ENCODE measurements at places on chromosomes 5 and 9. TPM values are rescaled to one million over a fixed set of nuclear protein-coding genes. Genes with fewer than 3 reads are reported as not detected.
A peak's percentile ranks its signal among the peaks of the same experiment; 100 is the strongest.

Gene SLC46A2
- 24.6 TPM for total RNA-seq

- DNase-seq = no peak
Measured at GRCh38 chr5:149045089-149045460, 17.8 kb downstream of the SH3TC2 start.

- DNase-seq = no peak
Measured at GRCh38 chr5:117547192-117547591, 972.6 kb upstream of the SEMA6A start.

Gene SYK
- 55.9 TPM for total RNA-seq

GRCh38 chr9:106913276-106913675 lies 50.3 kb downstream of the ZNF462 start:
- no peak for DNase-seq

- DNase-seq = no peak
Measured at GRCh38 chr5:141934099-141934844, 10.6 kb downstream of the DELE1 start.

Gene IL5
- total RNA-seq = not detected

Gene SPATA6L
- 0.47 TPM for total RNA-seq

- DNase-seq = no peak
Measured at GRCh38 chr5:174234388-174234787, 188.9 kb downstream of the NSG2 start.

Gene S1PR3
- total RNA-seq = 5.9 TPM

- peak; percentile 58 for DNase-seq
Measured at GRCh38 chr5:191036-191948, at the start of gene LRRC14B. TSS of gene LRRC14B (plus strand) at chr5:191495. CDS start at chr5:191539, 44 bp downstream.

Gene BHMT2
- total RNA-seq = 0.05 TPM

DNA sequence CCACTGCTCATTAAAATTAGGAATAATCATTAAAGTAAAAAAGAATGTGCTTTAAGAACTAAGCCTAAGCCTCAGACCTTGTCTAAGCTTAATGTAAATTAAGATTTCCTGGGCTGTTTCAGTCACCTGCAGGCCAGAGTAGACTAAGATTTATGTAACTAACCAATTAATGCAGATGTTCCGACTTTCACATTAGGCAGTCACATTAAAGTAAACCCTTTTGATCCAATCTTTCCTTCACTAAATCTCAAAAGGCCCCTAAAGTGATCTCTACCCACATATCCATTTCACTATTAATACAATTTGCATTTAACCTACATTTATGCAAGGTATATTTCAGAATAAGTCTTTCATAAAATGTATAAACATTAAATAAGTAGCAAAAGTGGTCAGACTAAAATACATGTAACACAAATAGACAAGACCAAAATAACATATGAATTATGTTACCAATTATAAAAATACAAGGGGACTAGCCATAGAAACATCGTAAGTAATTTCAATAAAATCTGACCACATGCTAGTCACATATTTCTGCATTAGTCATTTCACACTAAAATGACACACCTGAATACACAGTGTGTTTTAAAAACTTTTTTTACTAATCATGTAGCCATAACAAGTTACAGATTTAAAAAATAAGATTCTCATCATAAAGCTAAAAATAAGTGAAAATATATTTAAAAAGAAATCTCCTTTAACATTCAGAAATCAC lies 7.7 kb downstream of the NR3C1 start:
- DNase-seq = no peak

- DNase-seq = no peak
Measured at GRCh38 chr9:119165131-119165530, 204.1 kb downstream of the BRINP1 start.

DNA sequence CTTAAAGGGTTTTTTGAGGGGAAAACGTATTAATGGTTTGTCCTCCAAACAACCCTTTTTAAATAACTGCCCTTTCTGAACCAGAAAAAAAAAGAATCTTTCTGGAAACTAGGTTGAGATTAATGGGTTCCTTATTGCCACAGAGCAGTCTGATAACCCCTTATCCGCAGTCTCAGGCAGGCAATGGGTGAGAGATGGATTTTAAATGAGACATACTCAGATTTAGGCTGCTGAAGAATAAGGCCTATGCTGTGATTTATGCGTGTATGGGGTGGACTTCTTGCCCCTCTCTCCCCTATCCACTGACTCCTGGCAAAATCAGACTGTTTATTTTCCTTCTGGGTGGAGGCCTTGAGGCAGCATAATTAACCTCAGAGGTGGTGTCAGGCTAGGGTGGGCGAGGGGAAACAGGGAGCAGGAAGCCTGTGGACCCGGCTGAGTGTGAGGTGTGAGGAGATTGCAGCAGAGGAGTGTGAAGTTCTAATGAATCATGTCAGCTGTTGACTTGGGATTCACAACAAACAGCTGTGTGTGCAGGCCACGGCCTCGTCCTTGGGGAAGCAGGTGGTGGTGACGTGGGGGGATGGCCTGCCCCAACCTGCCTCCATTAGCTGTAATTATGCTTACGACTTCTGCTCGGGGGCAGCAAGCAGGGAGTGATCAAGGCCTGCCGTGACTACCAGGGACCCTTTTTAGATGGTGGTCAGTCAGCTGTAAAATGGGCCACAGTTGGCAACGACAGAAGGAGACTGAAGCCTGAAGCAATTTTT lies 196.4 kb downstream of the SEMA6A start:
- no peak for DNase-seq

DNA sequence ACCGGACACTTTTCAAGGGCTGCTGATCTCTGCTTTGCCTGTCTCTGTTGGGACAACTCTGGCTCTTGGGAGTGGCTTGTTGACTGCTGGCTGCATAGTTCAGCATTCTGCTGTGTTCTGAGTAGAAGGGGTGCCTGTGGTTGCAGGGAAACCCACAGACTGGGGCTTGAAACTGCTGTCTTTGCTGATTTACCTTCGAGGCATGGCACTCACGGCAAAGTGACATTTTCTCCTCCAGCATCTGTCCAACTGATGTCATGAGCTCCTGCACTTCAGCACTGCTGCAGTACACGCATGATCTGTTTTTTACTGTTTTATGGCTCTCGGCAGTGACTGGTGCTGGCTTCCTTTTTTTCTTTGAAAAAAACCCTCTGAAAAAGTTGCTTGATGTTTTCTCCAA lies 69.2 kb downstream of the SPATA31D1 start:
- no peak for DNase-seq

DNA sequence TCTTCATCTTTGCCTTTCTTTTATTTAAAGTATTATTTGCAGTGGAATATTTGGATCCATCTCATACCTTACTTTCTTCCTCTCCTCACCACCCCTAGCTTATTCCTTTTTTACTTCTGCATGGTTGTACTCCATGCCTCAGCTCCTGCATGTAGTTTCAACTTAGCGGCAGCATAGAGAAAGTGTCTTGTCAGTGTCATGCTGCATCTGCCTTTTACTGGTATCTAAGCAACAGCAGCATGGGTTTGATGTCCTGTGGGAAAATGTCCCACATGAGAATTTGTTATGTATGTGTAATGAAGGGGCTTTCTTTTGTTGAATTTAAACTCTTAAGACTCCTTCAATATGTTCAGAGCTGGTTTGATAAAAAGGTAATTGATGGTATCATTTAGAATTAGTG lies 20.6 kb downstream of the TCERG1 start:
- no peak for DNase-seq

DNA sequence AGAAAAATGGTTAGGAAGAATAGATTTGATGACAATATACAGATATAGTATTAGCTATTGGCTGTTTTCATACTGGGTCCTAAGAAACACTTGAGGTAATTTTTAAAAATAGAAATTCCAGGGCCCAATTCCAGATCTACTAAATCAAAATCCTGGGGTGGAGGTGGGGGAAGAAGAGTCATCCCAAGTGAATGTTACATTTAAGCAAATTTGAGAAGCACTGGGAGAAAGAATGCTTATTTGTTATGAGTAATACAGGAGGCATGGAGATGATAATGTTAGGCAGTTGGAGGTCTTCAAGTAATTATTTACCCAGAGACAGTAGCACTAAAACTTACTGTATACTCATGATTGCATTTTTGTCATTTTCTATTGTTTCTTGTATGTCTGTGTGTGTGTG lies 93.0 kb upstream of the DAB2 start:
- DNase-seq = no peak

Gene REEP2
- 1.6 TPM for total RNA-seq

GRCh38 chr5:139950436-139950835 lies 92.7 kb downstream of the NRG2 start:
- no peak for DNase-seq

- no peak for DNase-seq
Measured at GRCh38 chr9:12849486-12850003, 74.7 kb downstream of the LURAP1L start.

Gene SLC45A2
- total RNA-seq = not detected

Gene PCDHGB4
- 1.0 TPM for total RNA-seq

Gene EQTN
- total RNA-seq = 0.05 TPM

Gene ZNF454
- total RNA-seq = 0.61 TPM

Gene TICAM2
- 1.8 TPM for total RNA-seq

Gene CCL28
- total RNA-seq = 2.0 TPM

DNA sequence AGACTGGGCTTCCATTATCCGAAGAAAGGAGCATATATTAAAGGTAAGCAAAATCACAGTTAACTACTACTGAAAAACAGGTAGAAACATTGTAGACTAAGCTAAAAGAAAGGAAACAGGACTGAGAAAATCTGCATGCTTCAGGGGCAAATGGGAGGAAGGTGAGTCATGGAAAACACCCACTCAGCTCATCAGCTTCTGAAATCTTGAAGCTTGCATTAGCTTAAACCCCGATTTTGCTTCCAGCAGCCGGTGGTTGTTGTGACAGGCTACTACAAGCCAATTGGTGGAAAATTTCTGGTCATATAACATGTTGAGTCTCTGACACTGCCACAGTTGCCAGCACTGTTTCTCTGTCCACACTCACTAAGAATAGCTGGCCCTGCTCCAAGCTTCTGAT lies 179.6 kb upstream of the PUM3 start:
- no peak for DNase-seq

Gene SV2C
- 0.05 TPM for total RNA-seq

DNA sequence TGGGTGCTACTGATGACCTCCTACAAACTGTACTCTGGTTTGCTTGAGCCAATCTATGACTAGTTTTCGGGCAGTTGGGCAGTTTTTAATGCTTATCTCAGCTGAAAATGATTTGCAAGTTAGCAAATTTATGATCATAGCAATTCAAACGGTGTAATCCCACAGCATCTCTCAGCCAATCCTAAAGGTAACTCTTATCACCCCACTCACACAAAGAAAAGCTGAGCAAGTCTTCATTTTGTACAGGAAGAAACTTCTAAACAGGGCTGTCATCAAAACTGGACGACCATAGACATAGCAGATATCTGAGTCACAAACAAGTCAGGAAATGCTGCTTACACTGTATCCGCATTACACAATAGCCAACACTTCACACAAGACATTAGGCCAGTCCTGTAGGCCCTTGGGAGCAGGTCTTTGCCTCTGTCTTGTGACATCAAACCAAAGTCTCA lies 2.6 kb upstream of the ENC1 start:
- no peak for DNase-seq

GRCh38 chr5:14306329-14306815 lies 163.2 kb downstream of the TRIO start:
- DNase-seq = no peak

GRCh38 chr5:87184605-87185004 lies 83.1 kb upstream of the RASA1 start:
- DNase-seq = no peak

Gene MXD3
- 44.8 TPM for total RNA-seq

- DNase-seq = no peak
Measured at GRCh38 chr5:126471875-126472537, 48.8 kb downstream of the GRAMD2B start.

GRCh38 chr9:29648601-29649000 lies 2075.3 kb upstream of the C9orf72 start:
- no peak for DNase-seq

GRCh38 chr9:106376689-106377088 lies 486.3 kb upstream of the ZNF462 start:
- no peak for DNase-seq

All from thymus (tissue), 14 donors.